ENCODE measurements at places on chromosomes 5 and 9.

DNA sequence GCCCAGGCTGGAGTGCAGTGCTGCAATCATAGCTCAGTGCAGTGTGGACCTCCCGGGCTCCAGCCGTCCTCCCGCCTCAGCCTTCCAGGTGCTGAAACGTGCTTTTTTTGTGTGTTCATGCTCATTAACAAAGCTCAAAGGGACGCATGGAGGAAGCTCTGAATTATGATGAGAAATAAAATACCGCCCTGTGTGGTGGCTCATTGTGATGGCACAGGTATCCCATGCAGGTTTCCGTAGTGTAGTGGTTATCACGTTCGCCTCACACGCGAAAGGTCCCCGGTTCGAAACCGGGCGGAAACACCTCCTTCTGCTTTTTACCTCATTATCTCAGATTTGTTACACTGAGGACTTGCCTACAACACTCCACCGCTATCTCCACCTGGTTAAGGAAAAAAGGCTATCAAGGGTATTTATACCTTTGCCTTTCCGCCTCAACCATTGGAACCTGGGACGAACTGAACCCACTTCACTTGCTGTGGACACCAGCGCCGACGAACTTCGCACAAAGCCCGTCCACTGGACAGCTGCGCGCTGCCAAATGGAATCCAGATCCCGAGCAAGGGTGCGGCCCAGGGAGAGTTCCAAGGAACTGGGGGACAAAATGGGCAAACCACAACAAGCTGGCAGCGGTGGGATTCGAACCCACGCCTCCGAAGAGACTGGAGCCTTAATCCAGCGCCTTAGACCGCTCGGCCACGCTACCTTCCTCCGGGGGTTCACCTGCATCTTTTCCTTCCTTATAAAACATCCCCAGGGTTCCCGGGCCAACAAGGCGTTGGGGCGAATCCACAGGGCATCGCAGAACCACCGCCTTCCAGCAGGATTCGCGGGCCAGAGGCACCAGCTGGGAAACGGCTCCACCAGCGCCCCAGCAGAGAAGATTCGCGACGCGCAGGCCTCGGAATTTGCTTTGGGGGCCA lies 26.3 kb downstream of the OR2V2 start:
- no peak for DNase-seq

- no peak for DNase-seq
Measured at GRCh38 chr9:71780953-71781352, 12.6 kb upstream of the CEMIP2 start.

GRCh38 chr9:124182741-124183140 lies 75.0 kb upstream of the NEK6 start:
- no peak for DNase-seq

GRCh38 chr9:134054891-134055811 lies 12.7 kb downstream of the BRD3 start:
- DNase-seq = no peak

- DNase-seq = no peak
Measured at GRCh38 chr9:94937214-94937903, 210.9 kb downstream of the AOPEP start.

DNA sequence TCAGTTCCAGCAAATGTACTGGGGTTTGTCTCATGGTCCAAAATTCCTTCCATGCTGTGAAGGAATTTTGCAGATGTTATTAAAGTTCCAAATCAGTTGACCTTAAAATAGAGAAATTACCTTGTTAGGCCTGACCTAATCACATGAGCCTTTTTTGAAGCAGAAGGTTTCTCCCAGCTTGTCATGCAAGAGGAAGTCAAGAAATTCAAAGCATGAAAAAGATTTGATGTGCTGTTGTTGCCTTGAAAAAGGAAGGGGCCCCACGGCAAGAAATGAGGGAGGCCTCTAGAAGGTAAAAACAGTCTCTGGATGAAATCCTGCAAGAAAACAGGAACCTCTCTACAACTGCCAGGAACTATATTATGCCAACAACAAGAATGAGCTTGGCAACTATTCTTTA lies 24.2 kb upstream of the HAPLN1 start:
- no peak for DNase-seq
